ENCODE measurements at places on chromosomes 1 and 21. TPM values are rescaled to one million over a fixed set of nuclear protein-coding genes. Genes with fewer than 3 reads are reported as not detected.

- H3K27ac ChIP-seq = no peak overlapping the region
- no peak for DNase-seq
- no peaks in the 10 kb centered on the region for H3K27me3 ChIP-seq
- H3K4me1 ChIP-seq = peaks cover 3% of the 10 kb centered on the region
- H3K4me3 ChIP-seq = no peak overlapping the region
These were observed 10.2 kb upstream of the POFUT2 start for GRCh38 chr21:45297869-45298268.

- no peaks in the 10 kb centered on the region for H3K36me3 ChIP-seq
- no peaks in the 10 kb centered on the region for H3K27me3 ChIP-seq
- no peak for DNase-seq
These were observed 99.1 kb downstream of the CLEC20A start for GRCh38 chr1:178397678-178398077.

- H3K4me1 ChIP-seq = peaks cover 85% of the 10 kb centered on the region
- no peaks in the 10 kb centered on the region for H3K27me3 ChIP-seq
- peak overlapping the region; percentile 79 for H3K27ac ChIP-seq
- H3K36me3 ChIP-seq = no peaks in the 10 kb centered on the region
These were observed 44.6 kb downstream of the JAK1 start for GRCh38 chr1:64921771-64922170.

Gene LCE1D
- total RNA-seq = not detected

Gene TP73
- total RNA-seq = 1.5 TPM

Gene IQGAP3
- 6.4 TPM for total RNA-seq

Gene MED8
- total RNA-seq = 57.9 TPM

Gene HES3
- not detected for total RNA-seq

Gene HAPLN2
- total RNA-seq = not detected
